HTR-8/SVneo (cell line): ENCODE measurements at places on chromosomes 7 and 10.

- no peak for DNase-seq
Observed at GRCh38 chr10:65423043-65423442, 1502.8 kb upstream of the LRRTM3 start.

GRCh38 chr10:23439452-23439960 is 631 bp downstream of the OTUD1 start:
- DNase-seq = no peak

- no peak for DNase-seq
Observed at GRCh38 chr7:101202603-101202918, 1.7 kb upstream of the MOGAT3 start.

GRCh38 chr7:41185851-41186250 is 517.0 kb downstream of the INHBA start:
- DNase-seq = no peak

DNA sequence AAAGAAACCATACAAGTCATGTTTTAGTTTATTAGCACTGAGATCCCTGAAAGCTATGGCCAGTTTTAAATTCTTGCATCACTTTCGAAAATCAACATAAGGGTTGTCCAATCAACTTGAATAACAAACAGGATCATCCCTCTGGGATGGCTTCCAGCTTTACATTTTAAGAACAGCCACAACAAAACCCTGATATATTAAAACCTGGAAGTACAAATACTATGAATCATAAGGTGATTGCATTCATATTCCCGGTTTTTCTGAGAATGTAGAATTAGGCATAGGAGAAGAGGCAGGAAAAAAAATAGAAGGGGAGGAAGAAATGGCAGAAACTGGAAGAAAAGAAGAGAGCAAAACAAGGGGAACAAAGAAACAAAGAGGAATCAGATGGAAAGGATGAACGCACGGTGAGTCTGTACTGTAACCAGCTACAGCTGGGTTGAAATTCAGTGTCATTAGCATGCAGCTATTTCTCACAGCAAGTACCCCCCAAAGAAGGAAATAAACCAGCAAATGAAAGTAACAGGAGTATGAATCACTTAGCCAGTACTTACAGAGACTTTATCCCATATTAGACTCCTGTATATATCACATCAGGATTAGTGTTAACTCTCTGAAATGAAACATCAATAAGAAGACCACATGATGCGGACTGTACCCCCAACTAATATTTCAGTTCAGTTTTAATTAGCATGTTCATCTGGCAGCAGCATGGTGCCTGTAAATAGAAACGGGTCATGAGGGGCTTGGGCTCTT is 301.3 kb downstream of the RNLS start:
- DNase-seq = no peak

DNA sequence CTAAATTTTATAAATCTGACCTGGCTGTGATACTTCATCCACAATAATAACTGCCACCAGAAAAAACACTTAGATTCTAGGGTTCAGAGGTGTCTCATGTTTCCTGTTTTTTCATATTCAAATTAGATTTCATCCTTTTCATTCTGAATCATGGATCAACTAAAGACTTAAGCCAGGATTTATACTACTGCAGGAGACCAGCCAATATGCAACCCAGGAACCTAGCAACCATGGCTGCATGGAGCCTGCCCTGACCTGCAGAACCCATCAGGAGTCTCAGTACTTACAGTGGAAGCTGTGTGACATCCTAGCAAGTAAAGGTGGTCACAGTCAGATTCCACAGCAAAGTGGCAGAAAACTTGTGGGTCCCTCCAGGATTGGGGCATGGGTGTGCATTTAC is 40.5 kb upstream of the RNF148 start:
- no peak for DNase-seq

GRCh38 chr7:1228545-1229201 is 4.0 kb upstream of the UNCX start:
- DNase-seq = no peak

GRCh38 chr7:146131701-146132100 is 15.1 kb downstream of the CNTNAP2 start:
- no peak for DNase-seq

DNA sequence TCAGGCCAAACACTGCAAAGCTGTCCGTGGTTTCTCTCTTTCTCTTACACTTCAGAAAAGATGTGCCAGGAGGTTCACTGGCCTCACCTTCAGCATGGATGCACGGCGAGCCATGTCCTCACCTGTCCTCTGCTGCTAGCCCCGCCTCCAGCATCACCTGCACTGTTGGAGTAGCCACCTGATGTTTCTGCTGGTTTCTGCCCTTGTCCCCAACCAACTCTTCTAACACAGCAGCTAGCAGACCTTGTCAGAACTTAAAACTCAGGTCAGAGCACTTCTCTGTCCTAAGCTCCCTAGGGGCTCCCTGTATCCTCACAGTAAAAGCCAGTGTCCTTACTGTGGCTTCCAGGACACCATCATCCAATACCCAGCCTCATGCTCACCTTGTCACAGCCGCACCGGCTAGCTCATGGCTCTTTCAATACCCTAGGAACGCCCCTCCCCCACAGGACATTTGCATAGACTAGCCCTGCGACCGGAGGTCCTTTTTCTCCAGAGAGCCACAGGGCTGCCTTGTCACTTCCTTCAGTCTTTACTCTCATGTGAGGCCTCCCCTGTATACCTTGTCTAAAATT is 15.2 kb downstream of the PALD1 start:
- DNase-seq = no peak

DNA sequence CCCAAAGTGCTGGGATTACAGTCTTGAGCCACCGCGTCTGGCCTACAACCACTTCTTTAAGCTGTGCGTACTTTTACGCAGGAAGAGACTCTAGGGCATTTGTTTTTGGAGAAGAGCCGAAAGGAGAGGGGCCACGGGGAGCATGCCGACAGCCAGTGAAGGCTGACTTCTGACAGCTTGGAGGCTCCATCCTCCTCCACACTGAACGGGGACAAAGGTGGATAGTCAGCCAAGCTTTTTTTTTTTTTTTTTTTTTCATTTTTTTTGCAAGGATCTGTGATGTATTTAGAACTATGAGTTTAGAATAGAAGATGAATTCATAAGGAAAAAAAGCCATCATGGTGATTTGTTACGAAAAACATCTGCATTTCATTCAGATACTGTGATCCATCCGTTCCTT is 221.7 kb downstream of the ARHGAP21 start:
- DNase-seq = no peak

- DNase-seq = no peak
Observed at GRCh38 chr10:84685047-84685660, 356.8 kb downstream of the CCSER2 start.

DNA sequence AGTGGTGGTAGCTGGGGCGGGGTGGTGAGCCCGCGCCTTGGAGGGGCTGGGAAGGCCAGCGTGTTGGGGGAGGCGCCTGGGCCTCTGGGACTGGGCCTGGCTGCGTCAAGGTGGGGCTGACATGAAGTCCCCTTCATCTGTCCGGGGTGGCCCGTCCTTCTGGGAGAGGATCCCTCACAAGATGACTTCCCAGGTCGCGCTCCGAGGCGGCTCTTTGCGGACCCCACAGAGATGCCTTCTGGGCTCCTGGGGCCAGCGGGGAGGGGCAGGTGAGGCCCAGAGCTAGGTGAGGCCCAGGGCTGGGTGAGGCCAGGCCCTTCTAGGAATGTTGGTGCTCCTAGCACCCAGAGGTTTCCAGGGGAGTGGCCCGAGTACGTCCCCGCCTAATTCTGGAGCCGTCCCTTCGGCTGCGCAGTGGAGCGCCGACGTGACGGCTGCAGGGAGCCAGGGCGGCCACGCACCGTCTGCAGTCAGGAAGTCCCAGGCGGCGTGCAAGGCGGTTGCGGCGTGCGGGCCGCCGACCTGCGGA is 58.2 kb upstream of the NUPR2 start:
- DNase-seq = no peak

- no peak for DNase-seq
Observed at GRCh38 chr7:64879086-64879730, 23.9 kb upstream of the ZNF273 start.

GRCh38 chr7:132138817-132139216 is 437.5 kb downstream of the PLXNA4 start:
- no peak for DNase-seq

GRCh38 chr10:111988646-111989045 is 194.9 kb downstream of the GPAM start:
- no peak for DNase-seq

GRCh38 chr7:100641463-100641859 is at the start of gene TFR2:
TFR2 (minus strand) TSS chr7:100641552; CDS start chr7:100641509, 43 bp downstream.
- DNase-seq = no peak

- no peak for DNase-seq
Observed at GRCh38 chr10:43881657-43882056, 233.0 kb upstream of the ZNF32 start.

- DNase-seq = peak; percentile 4
Observed at GRCh38 chr7:85829817-85830432, 643.1 kb upstream of the SEMA3D start.

DNA sequence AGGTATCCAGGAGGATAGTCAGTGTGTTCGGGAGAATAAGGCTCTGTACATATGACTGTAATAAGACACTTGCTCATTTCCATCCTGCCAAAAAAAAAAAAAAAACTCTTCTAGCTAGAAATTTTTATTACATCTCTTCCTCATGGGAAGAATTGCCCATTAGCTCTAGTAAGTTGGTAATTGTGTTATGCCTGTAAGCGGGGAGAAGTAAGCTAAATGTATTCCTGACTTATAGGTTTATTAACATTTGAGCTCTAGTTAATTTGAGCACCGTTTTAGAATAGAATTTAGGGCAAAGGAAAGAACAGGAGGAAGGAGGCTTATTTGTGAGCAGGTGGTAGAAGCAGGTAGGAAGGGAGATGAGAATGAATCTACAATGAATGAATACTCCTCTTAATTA is 1210.6 kb downstream of the SORCS1 start:
- DNase-seq = no peak

- DNase-seq = no peak
Observed at GRCh38 chr10:4450981-4451908, 374.8 kb upstream of the AKR1E2 start.

- DNase-seq = no peak
Observed at GRCh38 chr10:23324351-23324750, 20.2 kb downstream of the C10orf67 start.

DNA sequence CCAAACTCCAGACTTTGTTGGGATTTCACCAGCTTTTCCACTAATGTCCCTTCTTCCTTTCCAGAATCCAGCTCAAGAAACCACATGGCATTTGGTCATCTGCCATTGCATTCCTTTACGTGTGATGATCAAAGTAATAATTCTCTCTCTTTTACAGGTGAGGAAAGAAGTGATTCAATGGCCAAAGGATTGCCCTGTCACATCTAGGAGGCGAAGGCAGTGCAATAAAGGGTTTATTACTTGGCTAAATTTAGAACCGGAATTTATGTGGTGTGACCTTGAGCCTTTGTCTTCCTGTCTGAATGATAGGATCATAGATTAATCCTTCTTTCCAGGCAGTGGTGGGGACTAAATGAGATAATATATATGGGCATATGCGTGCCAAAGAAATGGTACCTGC is 58.3 kb upstream of the COBL start:
- DNase-seq = no peak

DNA sequence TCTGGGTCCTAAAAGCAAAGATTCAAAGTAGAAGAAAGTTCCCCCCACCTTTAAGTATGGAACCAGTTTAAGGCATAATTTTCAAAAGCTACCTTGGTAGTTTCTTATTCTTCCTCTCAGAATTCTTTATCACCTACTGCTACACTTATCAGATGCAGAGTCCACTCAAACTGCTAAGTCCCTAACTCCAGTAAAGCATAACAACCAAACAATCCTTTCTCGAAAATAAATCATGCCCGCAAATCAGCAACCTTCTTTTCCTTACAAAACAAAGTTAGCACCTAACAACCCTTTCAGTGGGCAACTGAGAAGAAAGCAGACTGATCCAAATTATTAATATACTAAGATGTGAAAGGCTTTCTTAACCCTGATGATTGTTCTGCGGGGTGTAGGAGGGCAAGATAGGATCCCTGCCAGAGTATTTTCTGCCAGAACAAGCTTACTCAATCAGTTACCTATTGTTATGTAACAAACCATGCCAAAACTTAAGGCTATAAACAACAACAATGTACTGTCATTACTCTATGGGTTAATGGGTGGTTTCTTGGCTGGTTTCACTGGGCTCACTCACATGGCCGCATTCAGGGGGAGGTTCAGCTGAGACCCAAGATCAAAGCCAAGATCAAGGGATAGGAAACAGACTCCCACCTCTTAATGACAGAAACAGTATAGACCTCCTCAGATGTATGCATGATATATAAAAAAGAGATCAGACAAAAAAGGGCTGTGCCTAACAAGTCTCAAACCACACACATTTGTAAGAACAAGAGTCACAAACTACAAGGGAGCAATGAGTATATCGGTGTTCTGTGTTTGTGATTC is 42.0 kb downstream of the CCDC6 start:
- DNase-seq = no peak

DNA sequence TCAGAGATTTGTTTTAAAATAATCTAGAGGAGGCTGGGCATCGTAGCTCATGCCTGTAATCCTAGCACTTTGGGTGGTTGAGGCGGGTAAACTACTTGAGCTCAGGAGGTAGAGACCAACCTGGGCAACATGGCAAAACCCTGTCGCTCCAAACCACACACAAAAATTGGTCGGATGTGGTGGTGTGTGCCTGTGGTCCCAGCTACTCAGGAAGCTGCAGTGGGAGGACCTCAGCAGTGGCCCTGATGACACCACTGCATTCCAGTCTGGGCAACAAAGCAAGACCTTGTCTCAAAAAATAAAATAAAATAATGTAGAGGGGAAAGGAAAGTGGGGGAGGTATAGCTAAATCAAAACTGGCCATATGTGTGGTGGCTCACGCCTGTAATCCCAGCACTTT is 13.9 kb upstream of the PPP3CB start:
- DNase-seq = no peak

DNA sequence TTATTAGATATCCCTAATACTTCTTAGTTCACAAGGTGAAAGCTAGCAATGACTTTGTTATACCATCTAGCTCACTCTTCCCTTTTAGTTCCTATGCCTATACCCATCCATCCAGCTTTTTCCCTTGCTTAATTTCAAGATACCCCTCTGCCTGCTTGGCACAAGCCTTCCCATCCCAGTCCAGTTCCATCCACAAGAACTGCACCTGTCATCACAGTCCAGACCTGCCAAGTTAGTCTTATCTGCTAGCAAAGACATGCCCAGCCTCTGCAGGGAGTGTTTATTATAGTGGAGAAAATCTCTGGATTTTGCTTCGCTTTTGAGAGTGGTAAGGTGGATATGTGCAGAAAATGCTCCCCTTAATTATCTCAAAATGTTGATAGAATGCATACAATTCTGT is 158.2 kb downstream of the ST7 start:
- no peak for DNase-seq

DNA sequence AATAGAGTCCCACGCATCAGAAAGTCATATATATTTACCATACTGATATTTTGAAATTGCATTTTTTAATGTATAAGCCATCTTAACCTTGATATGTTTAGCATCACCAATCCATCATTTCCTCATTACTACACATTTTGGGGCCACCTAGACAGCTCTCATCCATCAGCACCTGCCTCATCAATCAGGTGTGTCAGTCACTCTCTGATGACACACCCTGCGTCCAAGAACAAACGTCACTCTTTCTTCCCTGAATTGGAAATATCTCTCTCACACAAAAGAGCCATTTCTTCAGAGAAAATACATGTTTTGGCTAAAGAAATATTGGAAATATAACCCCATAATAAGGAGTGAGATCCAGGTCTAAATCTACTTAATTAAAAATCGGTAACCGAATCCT is 38.9 kb upstream of the RSU1 start:
- DNase-seq = no peak

GRCh38 chr7:19480383-19480782 is 228.5 kb downstream of the POLR1F start:
- DNase-seq = no peak
